ENCODE measurements at places on chromosomes 3 and 15. TPM values are rescaled to one million over a fixed set of nuclear protein-coding genes. Genes with fewer than 3 reads are reported as not detected.

DNA sequence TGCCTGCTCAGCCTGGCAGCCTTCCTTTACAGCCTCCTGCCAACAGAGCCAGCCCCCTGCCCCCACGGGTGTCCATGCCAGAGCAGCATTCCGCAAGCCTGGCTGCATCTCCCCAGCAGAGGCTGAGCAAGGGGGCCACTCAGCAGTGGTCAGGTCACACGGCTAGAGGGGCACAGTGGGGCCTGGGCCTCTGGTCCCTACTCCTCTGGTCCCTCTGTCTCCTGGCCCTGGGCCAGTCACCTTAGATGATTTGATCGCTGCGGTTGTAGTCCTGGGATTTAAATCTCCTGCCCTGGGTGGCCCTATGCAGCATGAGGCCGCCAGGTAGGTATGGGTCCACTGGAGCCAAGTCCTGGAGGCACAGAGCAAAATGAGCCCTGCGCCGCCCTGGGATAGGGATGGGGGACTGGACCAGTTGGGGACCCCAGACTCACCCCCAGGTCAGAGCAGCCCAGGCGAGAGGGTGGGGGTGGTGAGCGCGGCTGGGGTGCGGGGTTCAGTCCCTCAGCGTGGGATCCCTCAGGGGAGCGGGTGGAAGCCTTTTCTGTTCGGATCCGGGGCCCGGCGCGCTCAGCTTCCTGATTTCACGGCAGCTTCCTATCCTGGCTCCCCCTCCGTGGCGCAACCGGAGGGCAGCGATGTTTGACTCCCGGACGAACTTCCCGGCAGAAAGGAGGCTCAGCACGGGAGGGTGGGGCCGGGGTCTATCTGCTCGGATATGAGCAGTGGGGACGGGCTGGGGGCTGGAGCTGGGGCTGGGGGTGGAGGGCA lies at the start of gene ZBTB47:
Gene ZBTB47 (plus strand): TSS at position 138 of the 771 bp plus-strand sequence. CDS start 4,659 bp downstream, outside the sequence.
- H3K27ac ChIP-seq, result peak within 1 kb of the TSS; percentile 73
- peaks cover 19% of the 10 kb centered on the region for H3K4me1 ChIP-seq
- H3K27me3 ChIP-seq, result no peaks in the 10 kb centered on the region
- no peaks in the 10 kb centered on the region for H3K36me3 ChIP-seq

ITIH1 gene
- not detected for total RNA-seq

PLA1A gene
- 0.75 TPM for total RNA-seq

- H3K4me1 ChIP-seq, result no peaks in the 10 kb centered on the region
- DNase-seq, result no peak
- H3K27me3 ChIP-seq, result no peaks in the 10 kb centered on the region
- peak overlapping the region; percentile 67 for H3K27ac ChIP-seq
- H3K4me3 ChIP-seq, result no peak overlapping the region
These were observed 32.1 kb downstream of the TFDP2 start for GRCh38 chr3:142117056-142117851.

DNA sequence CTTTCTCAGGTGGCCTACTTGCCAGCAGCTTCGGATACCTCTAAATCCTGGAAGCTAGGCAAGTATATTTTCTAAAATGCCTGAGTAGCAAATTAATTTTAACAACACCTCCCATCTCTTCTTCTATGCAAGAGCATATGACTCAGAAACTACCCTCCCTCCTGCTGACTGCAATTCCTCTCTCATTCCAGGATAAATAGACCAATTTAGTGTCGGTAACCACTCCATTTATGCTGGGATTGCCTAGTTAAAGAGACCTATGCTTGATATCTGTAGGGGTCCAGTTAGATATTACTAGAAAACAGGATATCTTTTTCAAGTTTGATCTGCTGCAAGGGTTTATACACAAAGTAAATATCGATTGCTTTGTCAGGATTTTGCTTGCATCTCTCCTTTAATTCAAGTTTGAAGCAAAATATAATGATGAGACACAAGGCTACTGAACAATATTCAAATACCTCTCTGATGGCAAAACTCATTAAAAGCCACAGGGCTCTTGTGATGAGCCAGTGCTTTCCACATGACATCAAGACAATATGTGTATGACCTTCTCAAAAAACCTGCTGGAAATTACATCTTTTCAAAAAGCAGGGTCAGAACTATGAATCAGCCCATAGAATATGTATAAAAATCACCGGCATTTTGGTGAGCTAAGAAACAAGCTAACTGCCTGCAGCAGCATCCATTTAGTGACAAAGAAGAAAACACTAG lies 491.6 kb upstream of the NECTIN3 start:
- no peak for DNase-seq
- H3K4me3 ChIP-seq, result no peak overlapping the region
- no peaks in the 10 kb centered on the region for H3K36me3 ChIP-seq
- H3K27ac ChIP-seq, result no peak overlapping the region
- no peaks in the 10 kb centered on the region for H3K27me3 ChIP-seq
- peaks cover 28% of the 10 kb centered on the region for H3K4me1 ChIP-seq

DNA sequence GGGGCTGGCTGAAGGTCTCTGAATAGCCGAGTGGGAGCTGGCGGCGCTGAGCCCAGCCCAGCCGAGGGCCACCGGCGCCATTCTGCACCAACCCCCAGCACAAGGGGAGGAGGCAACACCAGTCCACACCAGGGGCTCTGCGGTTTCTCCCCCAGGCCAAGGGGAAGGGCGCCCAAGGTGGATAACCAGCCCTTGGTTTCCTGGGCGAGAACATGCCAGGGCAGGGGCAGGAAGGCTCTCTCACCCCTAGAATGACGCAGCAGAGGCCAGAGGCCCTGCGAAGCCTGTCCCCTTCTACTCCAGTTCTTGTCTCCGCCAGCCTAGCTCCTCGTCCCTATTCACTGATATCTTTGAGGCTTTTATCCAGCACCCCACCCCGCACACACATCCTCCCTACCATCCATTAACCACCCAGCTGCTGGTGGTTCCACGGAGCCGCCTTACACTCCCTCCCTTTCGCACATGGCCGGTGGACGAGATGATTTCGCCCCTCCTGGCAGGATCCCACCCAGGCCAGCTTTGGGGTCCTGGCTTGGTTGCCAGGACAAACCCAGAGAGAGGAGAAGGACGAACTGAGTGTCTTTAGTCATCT lies 1.3 kb downstream of the RBPMS2 start:
- H3K27me3 ChIP-seq, result no peaks in the 10 kb centered on the region
- DNase-seq, result no peak
- no peaks in the 10 kb centered on the region for H3K4me1 ChIP-seq
- no peak overlapping the region for H3K27ac ChIP-seq

DUOXA2 gene
- 1.6 TPM for total RNA-seq

CCR5 gene
- total RNA-seq, result not detected

GRCh38 chr3:73080216-73080966 lies 18.9 kb downstream of the EBLN2 start:
- no peaks in the 10 kb centered on the region for H3K4me1 ChIP-seq
- no peaks in the 10 kb centered on the region for H3K27me3 ChIP-seq
- no peaks in the 10 kb centered on the region for H3K36me3 ChIP-seq
- no peak overlapping the region for H3K27ac ChIP-seq

- peaks cover 16% of the 10 kb centered on the region for H3K4me1 ChIP-seq
- H3K27ac ChIP-seq, result no peak overlapping the region
These were observed 158.6 kb downstream of the UACA start for GRCh38 chr15:70604666-70605315.

DNA sequence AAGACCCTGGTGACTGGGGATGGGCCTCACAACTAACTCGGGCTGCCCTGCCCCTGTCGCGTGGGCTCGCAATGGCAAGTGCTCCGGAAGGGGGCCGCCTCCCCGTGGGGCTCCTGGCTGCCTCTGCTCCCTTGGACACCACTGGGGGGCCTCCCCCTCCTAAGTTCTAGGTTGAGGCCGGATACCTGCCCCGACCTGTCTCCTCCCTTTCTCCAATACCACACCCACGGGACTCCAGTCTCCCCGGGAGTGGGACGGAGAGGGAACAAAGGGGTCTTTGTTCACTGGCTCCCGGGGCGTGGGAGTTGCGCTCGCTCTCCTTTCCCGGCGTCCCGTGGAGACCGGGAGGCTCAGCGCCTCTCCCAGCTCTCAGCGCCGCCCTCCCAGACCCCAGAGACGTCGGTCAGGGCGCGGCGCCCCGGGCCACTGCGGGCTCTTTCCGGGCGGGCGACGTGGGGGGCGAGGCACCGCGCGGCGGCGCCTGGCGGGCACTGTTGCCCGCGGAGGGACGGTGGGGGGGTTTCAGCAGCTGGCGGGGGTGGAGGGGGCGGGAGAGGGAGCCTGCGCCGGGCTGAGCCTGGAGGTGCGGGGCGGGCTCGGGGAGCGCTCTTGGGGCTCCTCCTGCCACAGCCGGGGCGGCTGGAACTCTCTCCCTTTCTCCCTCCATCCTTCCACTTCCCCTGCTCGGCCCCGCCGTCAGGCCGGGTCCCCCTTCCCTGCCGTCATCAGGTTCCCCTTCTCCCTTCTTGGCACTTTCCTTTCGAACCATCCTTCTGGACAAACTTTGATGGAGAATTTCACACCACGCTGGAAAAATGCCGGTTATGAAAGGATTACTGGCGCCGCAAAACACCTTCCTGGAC lies at the start of gene KCNH8:
Gene KCNH8 (plus strand): TSS at position 606 of the 863 bp plus-strand sequence. CDS start 210 bp downstream, at position 816.
- H3K27ac ChIP-seq, result peak within 1 kb of the TSS; percentile 78
- DNase-seq, result peak; percentile 16
- 0 out of 2 replicates have a peak, but pooled peaks cover 4% of the 10 kb centered on the region for H3K4me1 ChIP-seq
- no peaks in the 10 kb centered on the region for H3K36me3 ChIP-seq
- peak within 1 kb of the TSS; percentile 61 for H3K4me3 ChIP-seq

LRRC34 gene
- not detected for total RNA-seq

- H3K36me3 ChIP-seq, result no peaks in the 10 kb centered on the region
- H3K4me1 ChIP-seq, result no peaks in the 10 kb centered on the region
- H3K27me3 ChIP-seq, result no peaks in the 10 kb centered on the region
- no peak overlapping the region for H3K4me3 ChIP-seq
- DNase-seq, result no peak
- no peak overlapping the region for H3K27ac ChIP-seq
These were observed 45.7 kb upstream of the LCTL start for GRCh38 chr15:66611257-66612053.

DNA sequence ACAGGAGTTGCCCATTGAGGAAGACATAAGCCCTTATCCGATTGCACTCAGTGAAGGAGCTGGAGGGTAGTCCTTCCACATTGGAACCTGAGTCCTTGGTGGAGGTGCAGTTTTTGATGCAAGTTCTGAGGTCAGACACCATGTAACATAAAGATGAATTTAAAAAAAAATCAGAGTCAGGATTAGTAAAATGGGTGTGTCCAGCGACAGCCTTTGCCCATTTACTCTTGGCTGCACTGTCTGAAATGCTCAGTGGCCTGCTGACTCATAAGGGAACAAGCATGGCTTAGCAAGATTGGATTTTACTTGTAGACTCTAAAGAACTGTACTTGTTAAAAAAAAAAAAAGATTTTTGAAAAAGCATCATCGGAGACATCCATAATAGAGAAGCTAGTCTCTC lies 241.1 kb upstream of the TOPAZ1 start:
- H3K27me3 ChIP-seq, result peaks cover 2% of the 10 kb centered on the region
- DNase-seq, result no peak
- H3K4me3 ChIP-seq, result no peak overlapping the region
- H3K27ac ChIP-seq, result no peak overlapping the region
- H3K4me1 ChIP-seq, result no peaks in the 10 kb centered on the region

DNA sequence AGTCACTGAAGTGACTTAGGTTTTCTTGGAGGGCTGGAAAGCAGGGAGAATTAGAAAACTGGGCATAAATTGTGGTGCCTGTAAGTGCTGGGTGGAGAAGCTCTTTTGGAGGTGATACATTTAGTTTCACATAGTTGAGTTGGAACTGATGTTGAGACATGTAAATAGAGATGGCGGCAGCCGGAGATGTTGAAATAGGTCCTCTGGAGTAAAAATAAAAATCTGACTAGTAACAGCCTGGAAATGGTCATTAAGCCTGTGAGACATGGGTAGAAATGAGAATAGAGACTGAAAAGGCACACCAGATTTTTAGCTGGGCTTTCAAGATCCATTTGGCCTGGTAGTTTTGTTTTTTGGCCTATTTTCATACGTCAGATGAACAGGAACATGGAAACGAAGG lies 2.9 kb upstream of the NIT2 start:
- H3K36me3 ChIP-seq, result no peaks in the 10 kb centered on the region
- peaks cover 19% of the 10 kb centered on the region for H3K4me1 ChIP-seq
- H3K4me3 ChIP-seq, result no peak overlapping the region
- H3K27me3 ChIP-seq, result no peaks in the 10 kb centered on the region
- no peak overlapping the region for H3K27ac ChIP-seq
- no peak for DNase-seq

- no peak for DNase-seq
- no peaks in the 10 kb centered on the region for H3K4me1 ChIP-seq
- no peaks in the 10 kb centered on the region for H3K27me3 ChIP-seq
- H3K27ac ChIP-seq, result no peak overlapping the region
- no peak overlapping the region for H3K4me3 ChIP-seq
These were observed 674.4 kb downstream of the NTRK3 start for GRCh38 chr15:87582169-87582568.

DNA sequence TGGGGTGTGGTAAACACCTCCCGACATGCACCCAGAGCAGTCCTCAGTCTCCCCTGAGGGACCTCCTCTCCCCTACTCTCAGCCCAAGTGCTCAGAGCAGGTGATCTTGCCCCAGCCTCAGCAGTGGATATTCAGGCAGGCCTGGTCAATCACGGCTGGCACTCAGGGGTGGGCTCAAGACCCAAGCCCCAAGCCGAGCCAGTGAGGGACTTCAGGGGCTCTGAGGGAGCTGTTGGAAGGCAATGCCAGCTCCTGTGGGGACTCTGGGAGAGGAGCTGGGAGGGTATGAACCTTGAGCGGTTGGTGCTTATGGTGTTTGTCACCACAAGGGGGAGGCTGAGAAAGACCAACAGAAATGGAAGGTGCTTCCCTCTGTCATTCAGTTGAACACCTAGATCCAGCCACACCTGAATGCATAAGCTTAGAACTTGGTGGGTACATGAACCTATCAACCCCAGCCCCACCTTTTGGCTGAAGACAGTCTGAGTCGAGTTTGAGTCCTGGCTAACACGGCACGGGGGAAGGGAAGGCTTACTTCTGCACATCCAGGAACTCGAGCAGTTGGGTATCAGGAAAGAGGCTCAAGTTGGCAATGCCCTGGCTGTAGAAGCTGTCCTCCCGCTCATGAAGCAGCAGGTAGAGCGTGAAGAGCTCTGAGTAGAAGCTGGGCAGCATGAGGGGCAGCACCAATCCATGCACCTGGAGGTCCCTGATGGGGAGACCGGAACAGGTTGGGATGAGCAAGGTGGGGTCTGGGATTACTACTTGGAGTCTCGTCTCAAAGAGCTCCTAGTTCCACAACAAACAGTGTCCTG lies 19.2 kb downstream of the ALS2CL start:
- H3K27ac ChIP-seq, result no peak overlapping the region
- peak; percentile 17 for DNase-seq
- H3K4me3 ChIP-seq, result no peak overlapping the region
- H3K4me1 ChIP-seq, result no peaks in the 10 kb centered on the region

- no peaks in the 10 kb centered on the region for H3K36me3 ChIP-seq
- peak overlapping the region; percentile 95 for H3K4me3 ChIP-seq
- no peaks in the 10 kb centered on the region for H3K4me1 ChIP-seq
These were observed 637 bp downstream of the CIP2A start for GRCh38 chr3:108588601-108589000.

GRCh38 chr3:9934235-9934621 lies 594 bp downstream of the CRELD1 start:
- H3K27ac ChIP-seq, result peak overlapping the region; percentile 96
- H3K36me3 ChIP-seq, result peaks cover 1% of the 10 kb centered on the region
- H3K27me3 ChIP-seq, result no peaks in the 10 kb centered on the region
- no peak for DNase-seq
- H3K4me3 ChIP-seq, result peak overlapping the region; percentile 92

ISLR2 gene
- total RNA-seq, result not detected
